ENCODE measurements at places on chromosomes 5 and 9. TPM values are rescaled to one million over a fixed set of nuclear protein-coding genes. Genes with fewer than 3 reads are reported as not detected.

SETD9 gene
- 4.8 TPM for total RNA-seq

PHF24 gene
- total RNA-seq, result 45.2 TPM

RNF130 gene
- 69.0 TPM for total RNA-seq

CCNB1 gene
- 38.5 TPM for total RNA-seq

GPR150 gene
- 0.23 TPM for total RNA-seq

JADE2 gene
- 5.8 TPM for total RNA-seq

EIF4EBP3 gene
- not detected for total RNA-seq

GOLPH3 gene
- 66.2 TPM for total RNA-seq

SLC35A4 gene
- 9.7 TPM for total RNA-seq

All from diencephalon (tissue), 1 donor.